Stomach (tissue), 19 donors: ENCODE measurements at places on chromosomes 4 and X.
A peak's percentile ranks its signal among the peaks of the same experiment; 100 is the strongest.

DNA sequence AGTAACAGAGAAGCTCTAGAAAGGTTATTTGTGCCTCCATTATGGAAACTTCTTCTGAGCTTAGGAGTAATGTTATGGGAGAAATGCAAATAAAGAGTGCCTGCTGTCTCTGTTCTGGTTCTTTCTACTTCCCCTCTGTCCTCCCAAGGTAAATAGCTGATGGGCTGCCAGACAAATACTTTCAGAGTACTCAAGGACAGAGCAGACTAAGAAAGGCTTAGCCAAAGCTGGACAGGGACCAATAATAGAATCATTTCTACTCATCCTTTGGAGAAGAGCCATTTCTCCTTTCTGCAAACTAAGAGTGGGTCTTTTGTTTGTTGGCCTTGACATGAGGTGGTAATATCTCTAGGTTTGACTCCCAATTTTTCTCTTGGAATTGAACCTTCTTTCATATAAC, 136.1 kb downstream of the MID1IP1 start:
- DNase-seq, result no peak

DNA sequence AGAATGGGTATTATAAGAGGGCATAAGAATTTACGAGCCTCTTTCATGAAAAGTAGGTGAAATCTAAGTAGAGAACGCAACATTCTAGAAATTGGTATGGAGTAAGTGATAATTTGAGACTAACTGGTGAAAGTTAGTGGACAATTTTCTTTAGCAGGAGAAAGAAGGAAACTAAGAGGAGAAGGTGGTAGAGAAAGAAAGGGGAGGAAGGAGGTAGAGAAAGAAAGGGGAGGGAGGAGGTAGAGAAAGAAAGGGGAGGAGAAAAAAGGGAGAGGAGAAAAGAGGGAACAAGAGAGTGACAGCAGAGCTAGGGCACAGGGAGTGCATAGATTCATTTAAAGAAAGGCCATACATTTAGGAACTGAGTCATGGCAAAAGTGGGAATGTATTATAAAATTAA, 94.1 kb downstream of the RNF150 start:
- DNase-seq, result no peak

DNA sequence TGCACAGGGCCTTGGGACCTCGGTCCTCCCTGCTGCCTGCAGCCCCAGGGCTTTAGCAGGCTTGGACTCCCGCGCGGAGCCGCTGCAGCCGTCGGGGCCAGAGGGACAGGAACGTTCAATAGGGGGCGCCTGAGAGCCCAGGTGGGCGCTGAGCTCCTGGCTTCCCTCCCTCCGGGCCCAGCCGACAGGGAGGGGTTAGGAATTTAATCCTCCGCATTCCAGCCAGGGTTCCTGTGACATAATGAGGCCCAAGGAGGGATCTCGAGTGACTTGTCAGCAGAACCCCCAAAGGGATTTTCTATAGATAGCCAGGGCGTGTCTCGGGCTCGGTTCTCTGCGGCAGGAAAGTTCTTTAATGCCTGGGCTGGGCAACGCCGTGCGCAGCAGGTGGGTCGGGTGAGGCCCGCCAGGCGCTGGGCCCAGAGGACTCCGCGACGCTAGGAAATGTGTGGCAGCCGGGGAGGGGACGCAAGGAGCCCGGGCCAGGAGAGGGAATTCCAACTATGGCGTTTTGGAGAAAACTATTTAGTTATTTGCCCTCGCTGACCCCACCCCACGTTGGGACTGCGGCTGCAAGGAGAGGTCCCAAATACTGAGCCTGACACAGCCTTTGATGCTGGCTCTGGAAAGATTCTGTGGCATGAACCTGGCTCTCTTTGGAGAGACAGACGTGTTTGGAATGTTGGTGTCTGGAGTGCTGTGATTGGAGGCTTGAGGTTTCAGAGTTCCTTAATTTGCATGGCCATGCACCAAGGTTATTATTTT, 285.2 kb upstream of the GATB start:
- DNase-seq, result peak; percentile 84

DNA sequence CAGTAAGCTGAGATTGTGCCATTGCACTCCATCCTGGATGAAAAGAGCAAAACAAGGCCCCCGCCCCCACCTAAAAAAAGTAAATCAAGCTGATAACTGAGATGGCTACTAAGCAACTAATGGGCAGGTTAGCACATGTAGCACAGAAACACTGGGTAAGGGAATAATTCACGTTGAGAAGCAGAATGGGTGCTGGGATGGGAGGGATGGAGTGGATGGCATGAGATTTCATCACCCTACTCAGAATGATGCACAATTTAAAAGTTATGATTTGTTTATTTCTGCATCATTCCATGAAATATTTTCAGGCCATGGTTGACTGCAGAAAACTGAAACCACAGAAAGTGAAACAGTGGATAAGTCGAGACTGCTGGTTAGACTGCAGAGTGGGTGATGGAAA, 224.0 kb downstream of the ARAP2 start:
- no peak for DNase-seq

DNA sequence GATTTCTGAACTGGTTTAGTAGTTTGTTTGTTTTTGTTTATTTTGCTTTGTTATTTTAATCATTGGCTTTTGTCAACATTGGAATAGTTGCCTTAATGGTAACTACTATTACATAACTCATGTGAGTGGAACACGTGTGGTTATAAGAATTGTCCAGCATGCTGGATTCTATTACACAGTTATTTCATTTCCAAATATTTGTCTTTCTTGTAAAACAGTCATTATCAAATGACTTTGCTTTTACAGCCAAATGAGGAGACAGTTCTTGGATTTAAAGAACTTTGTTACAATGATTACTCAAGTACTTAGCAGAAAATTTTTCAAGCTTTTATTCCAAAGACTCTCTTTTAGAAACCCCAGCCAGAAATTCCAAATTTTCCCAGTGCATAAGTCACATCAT, 516.1 kb upstream of the MAGEB2 start:
- no peak for DNase-seq

- no peak for DNase-seq
Observed at GRCh38 chr4:44210750-44211149, 237.9 kb downstream of the KCTD8 start.

DNA sequence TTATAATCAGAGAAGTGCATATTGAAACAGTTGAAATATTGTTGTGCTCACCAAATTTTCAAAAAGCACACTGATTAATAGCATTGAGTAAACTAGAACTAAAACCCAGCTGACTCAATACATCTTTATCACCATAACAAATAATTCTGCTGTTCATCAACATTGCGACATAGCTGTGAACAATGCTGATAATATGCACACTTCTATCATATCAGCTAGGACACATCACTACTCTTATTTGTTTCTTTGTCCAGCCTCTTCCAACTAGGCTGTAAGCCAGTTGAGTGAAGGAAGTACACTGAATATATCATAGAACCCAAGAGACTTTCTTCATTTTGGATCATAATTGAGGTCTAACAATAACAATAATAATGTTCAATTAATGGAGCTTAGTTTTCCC, 349.7 kb downstream of the IQCM start:
- DNase-seq, result peak; percentile 19

DNA sequence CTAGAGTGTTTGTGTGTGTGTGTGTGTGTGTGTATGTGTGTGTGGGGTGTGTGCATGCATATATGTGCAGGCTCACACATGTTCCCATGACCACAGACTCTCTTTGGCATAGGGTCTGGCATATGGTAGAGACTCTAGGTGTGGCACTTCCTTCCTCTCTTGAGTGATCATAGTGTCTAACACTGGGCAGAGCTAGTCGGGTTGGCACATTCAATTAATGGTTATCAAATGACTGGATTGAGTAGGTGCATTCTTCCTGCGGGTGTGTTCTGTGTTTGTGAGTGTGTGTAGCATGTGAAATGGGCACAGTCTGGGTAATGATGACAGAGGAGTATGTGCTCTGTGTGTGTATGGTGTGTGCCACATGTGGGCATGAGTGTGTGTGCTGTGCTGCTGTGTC, 106.5 kb downstream of the EFNB1 start:
- peak; percentile 0 for DNase-seq

DNA sequence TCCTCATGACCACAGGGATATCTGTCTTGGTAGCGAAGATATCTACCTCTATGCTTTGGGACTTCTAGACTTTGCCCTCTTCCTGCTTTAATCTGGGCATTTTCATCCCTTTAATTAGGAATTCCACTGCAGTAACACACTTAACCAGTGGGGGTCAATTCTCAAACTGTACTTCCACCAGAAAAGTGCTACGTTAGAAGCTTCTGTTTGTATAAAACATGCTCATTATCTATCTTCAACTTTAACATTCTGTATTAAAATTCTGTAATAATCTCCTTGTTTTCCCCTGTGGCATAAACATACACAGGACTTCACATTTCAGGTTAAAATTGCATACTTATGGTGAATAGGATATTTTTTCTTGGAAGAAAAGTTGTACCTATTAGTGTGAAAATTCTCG, 105.6 kb downstream of the AMMECR1 start:
- DNase-seq, result no peak

GRCh38 chr4:127327491-127327890, 305.3 kb upstream of the INTU start:
- no peak for DNase-seq

DNA sequence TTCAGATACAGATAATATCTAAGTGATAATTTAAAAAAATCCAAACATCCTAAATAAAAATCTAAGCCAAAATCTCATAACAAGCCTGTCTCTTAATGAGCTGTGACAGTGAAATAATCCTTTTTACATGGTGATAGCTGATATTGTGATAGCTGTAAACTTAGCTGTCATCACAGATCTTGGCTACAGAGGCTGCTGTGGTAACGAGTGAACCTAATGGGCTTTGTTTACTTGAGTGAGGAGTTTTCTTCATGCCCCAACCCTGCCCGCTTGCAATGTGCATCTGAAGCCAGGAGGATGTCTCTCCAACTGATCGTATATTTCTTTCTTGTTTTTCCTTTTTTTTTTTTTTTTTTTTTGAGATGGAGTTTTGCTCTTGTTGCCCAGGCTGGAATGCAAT, 41.5 kb upstream of the YTHDC1 start:
- no peak for DNase-seq

- DNase-seq, result peak; percentile 24
Observed at GRCh38 chr4:3269105-3269927, 20.4 kb downstream of the MSANTD1 start.

- no peak for DNase-seq
Observed at GRCh38 chr4:182812916-182813315, 104.3 kb downstream of the DCTD start.

GRCh38 chr4:25797136-25797535, 65.7 kb downstream of the SEL1L3 start:
- no peak for DNase-seq

GRCh38 chr4:26905172-26905571, 44.5 kb downstream of the STIM2 start:
- no peak for DNase-seq

GRCh38 chr4:75248770-75249407, 265.3 kb downstream of the RCHY1 start:
- DNase-seq, result no peak

- DNase-seq, result no peak
Observed at GRCh38 chr4:101205916-101206315, 141.4 kb downstream of the PPP3CA start.

GRCh38 chrX:134369576-134369975, 90.4 kb upstream of the HPRT1 start:
- no peak for DNase-seq

GRCh38 chr4:80585542-80585941, 250.0 kb downstream of the CFAP299 start:
- DNase-seq, result no peak

- no peak for DNase-seq
Observed at GRCh38 chr4:85650908-85651307, 176.0 kb downstream of the ARHGAP24 start.

GRCh38 chr4:158768555-158769174, at the start of gene FNIP2:
Gene FNIP2, plus strand, starts transcription at chr4:158769026. Its CDS starts 187 bp downstream, at chr4:158769213.
- DNase-seq, result peak; percentile 95

DNA sequence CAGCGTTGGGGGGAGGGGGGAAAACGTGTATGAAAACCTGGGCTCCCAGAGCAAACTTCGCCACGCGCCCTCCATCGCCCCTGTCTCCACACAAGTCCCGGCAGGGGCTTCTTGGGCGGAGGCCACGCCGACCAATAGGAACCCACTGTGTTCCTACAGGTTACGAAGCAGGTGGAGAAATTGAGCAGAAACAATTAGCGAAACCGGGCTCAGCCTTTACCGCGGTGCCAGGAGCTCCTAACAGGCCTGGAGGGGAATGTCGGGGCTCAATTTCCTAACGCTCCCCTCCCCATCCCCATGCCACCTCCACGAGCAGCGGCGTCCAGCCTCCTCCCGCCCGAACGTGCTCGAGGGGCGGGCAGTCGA, 589 bp upstream of the KIT start:
- no peak for DNase-seq

DNA sequence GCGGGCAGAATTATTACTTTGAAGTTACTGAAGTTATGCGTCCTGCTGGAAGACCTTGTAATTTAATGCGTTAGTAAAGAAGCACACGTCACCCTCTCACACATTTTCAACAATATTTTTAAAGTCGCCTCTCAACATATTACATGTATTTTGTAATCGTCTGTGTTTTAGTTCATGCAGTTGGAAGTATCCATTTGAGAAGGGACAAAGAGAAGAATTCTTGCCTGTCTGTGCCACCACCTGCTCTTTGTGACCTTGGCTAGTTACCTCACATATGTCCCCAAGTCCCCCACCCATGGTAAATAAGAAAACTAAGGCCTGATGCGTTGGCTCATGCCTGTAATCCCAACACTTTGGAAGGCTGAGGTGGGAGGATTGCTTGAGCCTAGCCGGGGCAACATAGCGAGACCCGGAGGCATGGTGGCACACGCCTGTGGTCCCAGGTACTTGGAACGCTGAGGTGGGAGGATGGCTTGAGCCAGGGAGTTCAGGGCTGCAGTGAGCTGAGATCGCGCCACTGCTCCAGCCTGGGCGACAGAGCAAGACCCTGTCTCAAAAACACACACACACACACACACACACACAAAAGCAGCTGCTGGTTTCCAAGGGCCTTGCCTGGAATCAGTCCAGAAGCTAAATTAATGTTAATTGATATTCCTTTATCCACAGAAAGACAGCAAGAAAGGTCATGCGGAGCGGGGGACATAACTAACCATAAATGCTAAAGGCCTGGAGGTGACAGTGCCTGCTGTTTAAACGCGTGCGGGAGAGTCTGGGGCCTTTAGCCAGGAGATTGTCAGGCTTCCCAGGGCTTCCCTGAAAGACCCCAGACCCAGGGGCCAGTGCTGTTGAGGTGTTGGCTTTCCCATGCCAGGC, 811 bp downstream of the TMEM187 start:
- DNase-seq, result peak; percentile 47

DNA sequence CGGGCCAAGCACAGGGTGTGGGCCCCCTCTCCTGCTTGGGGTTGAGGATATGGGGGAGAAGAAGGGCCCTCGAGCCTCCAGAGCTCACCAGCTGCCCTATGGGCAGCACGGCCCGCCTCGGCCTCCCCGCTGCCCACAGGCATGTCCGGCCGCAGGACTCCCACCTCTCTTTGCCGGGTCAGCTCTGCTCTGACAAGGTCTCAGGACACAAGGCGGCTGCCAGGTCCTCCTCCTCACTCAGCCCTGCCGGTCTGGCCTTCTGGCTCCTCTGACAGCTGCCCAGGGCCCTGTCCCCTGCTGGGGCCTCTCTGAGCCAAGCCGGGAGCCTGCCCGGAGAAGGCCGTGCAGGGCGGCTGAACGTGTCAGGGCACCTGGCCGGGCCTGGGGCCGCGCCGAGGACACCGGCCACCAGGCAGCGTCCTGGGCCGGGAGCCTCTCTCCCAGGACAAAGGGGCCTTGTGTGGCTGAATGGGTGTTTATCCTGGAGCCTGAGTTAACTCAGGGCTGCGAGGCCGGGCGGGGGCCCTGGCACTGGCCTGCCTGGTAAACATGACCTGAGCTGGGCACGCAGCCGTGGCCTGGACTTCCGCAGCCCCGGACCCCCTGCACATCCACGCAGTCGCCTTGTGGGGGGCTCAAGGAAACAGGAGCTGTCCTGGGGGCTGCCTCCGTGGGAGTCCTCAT, 25.7 kb downstream of the TACC3 start:
- DNase-seq, result peak; percentile 56

- DNase-seq, result no peak
Observed at GRCh38 chr4:95421869-95422268, 126.9 kb downstream of the UNC5C start.
